Fibroblast of skin of scalp (primary cell): ENCODE measurements at places on chromosomes 6 and 20.
A peak's percentile ranks its signal among the peaks of the same experiment; 100 is the strongest.

DNA sequence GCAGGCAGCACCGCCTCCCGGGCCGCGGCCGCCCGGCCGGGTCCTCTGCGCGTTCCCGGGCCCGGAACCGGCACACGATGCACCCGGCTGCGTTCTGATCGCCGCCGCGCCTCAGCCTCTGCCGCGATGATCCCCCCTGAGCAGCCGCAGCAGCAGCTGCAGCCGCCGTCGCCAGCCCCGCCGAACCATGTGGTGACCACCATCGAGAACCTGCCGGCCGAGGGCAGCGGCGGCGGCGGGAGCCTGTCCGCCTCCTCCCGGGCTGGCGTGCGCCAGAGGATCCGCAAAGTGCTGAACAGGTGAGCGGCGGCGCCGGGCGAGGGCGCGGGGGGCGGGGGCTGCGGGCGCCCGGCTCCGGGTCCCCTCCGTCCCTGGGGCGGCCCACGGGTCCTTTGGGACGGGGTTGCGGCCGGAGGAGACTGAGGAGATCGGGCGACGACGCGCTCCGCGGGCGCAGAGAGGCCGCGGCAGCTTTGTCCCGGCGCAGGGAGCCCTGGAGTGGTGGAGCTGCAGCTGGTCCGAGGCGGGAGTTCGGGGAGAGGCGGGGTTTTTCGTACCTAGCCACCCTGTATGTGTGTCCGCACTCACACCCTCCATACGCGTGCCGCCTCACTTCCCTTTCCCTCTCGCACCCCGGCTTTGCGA is 659 bp downstream of the SLC35F1 start:
- DNase-seq: no peak

GRCh38 chr20:13249118-13249797 is 28.2 kb downstream of the ISM1 start:
- no peak for DNase-seq

GRCh38 chr20:25548613-25549086 is 36.7 kb downstream of the NINL start:
- DNase-seq: no peak

- DNase-seq: peak; percentile 66
Observed at GRCh38 chr6:56951049-56951831, 3.7 kb upstream of the BEND6 start.

DNA sequence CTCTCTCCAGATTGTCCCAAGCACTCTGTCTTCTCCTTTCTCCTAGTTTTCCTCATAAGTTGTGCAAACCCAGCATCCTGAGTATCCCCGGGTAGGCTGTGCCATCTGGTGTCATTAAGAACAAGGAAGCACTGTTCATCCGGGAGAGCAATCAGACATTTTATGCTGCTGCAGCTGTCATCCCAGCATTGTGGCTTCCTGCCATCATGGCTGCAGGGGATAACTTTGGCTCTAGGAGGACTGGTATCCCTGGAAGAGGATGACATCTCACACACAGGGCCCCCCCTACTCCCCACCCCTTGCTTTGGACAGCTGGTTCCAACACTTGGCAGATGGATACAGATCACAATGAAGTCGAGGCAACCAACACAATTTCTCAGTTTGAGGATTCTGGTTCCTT is 1195.1 kb upstream of the MAP3K7 start:
- no peak for DNase-seq

GRCh38 chr6:134090591-134090990 is 38.2 kb upstream of the SLC2A12 start:
- no peak for DNase-seq

- no peak for DNase-seq
Observed at GRCh38 chr6:112041535-112041934, 12.4 kb upstream of the CCN6 start.

GRCh38 chr6:101633081-101633480 is 239.6 kb downstream of the GRIK2 start:
- no peak for DNase-seq

GRCh38 chr6:49633541-49633940 is 3.1 kb downstream of the RHAG start:
- DNase-seq: no peak

- DNase-seq: no peak
Observed at GRCh38 chr6:168130168-168130696, 51.2 kb upstream of the FRMD1 start.

- peak; percentile 99 for DNase-seq
Observed at GRCh38 chr6:37242429-37243052, 15.0 kb upstream of the TBC1D22B start.

DNA sequence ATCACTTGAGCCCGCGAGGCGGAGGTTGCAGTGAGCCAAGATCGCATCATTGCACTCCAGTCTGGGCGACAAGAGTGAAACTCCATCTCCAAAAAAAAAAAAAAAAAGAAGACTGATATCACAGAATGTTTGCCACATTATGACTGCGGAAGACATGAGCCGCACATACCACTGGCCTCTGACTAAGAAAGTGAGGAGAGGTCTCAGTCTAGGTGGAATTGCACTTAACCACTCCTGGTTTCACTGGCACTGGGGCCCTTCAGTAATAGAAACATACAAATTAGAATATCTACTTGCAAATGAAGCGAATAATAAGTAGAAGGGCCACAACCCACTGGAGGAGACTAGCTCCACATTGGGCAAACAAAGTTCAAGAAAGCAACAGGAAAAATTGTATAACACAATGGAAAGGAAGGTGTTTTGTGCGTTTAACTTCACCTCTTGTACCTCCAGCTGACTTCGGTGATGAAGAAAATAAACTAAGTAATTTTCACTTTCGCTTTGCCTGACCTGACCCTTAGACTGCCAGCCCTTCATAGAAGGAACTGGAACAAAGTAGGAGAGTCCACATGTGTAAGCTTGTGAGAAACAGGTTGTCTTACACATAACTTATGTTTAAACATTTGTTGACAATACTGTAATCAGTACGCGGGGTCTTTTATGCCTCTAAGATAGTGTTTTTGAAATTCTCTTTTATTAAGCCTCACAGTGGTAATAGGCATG is 147.5 kb upstream of the TSHZ2 start:
- DNase-seq: no peak

GRCh38 chr6:108114841-108115597 is 40.5 kb upstream of the OSTM1 start:
- DNase-seq: peak; percentile 51

GRCh38 chr6:41191569-41191968 is 9.4 kb downstream of the TREML2 start:
- no peak for DNase-seq

GRCh38 chr6:32854376-32855178 is 585 bp downstream of the PSMB9 start:
- DNase-seq: peak; percentile 45

DNA sequence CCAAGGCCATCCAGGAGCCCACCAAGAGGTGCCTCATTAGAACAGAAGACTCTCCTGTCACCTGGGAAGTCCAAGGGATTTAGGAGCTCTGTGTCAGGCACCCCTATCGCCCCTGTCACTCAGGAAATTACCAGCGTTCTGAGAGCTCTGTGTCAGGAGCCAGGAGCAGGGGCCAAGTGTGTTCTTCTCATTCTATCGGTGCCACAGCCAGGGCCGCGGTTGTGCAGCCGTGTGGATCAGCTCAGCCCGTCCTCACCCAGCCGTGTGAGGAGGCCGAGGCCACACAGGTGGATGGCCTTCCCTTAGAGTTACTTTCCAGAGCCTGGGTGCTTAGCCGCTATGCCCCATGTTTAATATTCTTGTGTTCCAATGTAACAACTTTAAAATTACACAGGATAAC is 9.8 kb downstream of the MTG2 start:
- DNase-seq: no peak

GRCh38 chr20:11849976-11850670 is 67.6 kb upstream of the BTBD3 start:
- DNase-seq: peak; percentile 45

GRCh38 chr6:157669747-157670216 is 153.3 kb upstream of the SNX9 start:
- peak; percentile 73 for DNase-seq

GRCh38 chr6:17511084-17511483 is 89.0 kb upstream of the FAM8A1 start:
- no peak for DNase-seq

GRCh38 chr20:63319164-63320040 is 26.4 kb downstream of the COL20A1 start:
- DNase-seq: no peak

DNA sequence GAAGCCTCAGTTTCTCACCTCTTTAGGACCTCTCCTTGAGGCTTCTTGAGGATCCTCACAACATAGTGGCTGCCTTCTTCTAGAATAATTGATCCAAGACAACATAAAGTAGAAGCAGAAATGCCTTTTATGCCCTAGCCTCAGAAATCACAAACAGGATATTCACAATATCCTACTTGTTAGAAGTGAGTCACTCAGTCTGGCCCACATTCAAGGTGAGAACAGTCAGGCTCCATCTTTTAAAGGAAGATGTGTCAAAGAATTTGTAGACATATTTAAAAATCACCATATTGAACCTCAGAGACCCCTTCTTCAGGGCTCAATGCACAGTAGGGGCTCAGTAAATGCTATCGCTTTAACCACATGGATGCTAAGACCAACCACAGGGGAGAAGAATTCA is 20.8 kb upstream of the FAM83D start:
- DNase-seq: no peak

DNA sequence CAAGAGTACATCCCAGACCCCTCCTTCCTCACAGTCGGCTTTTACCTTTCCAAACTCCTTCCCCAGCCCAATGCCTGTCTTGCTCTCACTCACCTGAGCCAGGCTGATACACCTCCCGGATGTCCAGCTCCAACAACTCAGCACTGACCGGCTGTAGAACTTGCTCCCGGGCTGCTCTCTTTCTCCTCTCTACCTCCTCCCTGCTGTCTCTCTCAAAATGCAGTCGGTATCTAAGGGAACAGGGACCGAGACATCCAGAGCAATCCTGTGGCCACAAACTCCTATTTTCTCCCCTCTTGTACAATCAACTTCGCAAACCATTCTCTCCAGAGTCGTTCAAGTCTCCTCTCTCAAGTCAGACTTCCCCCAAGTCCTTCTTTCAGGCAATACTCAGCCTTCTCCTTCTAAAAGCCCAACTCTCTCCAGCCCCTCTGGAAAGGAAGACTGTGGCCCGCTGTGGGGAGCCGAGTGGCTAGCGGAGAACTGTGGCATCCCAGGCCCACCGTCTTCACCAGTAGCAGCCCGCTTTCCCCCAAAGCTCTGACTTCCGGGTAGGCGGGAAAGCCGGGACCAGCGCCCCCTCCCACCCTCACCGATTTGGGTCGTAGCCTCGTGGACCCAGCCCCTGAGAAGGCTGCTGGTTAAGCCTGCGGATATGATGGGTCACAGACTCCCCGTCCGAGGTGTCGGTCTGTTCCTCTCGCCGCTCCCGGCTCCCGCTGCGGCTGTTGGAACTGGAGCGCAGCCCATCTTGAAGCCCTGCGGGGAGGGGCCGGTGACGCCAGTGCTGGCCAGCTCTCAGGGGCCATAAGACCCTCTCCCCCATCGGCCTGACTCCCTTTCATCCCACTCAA is 1.1 kb downstream of the GNL1 start:
- peak; percentile 39 for DNase-seq
